ENCODE measurements at places on chromosomes 4 and X.

- no peak for DNase-seq
These were observed 114.3 kb downstream of the CPEB2 start for GRCh38 chr4:15116509-15117079.

- DNase-seq = no peak
These were observed 41.0 kb downstream of the NSG1 start for GRCh38 chr4:4427886-4428285.

DNA sequence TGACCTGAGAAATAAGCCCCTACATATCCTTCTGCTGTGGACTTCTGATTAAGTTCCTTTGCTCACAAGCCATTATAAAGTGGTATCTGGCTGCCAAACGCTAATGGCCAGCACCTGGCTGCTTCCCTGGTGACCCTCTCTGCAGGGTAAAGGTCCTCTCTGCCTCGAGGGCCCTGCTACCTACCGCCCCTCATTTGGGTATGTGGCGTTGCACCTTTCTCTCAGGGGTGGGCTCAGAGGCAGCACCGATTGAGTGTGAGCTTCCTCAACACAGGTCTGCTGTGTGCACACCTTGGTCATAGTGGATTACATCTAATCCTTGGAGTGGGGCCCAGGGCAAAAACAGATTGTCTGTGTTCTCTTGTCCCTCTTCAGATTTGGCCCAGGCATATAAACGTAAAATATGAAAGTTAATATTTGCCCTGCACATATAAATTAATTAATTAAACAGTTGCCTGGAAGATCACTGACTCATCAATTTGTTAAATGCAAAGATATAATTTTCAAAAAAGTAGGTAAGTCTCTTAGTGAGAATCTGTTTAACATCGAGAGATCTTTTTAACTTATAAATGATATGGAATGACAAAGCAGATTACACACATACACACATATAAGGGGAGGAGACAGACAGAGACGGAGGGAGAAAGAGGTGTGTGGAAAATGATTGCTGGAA, 174.5 kb upstream of the SMIM31 start:
- DNase-seq = no peak

GRCh38 chr4:127782275-127783025, at the start of gene HSPA4L:
HSPA4L (plus strand) TSS chr4:127782322; CDS start chr4:127782551, 229 bp downstream.
- DNase-seq = peak; percentile 8

DNA sequence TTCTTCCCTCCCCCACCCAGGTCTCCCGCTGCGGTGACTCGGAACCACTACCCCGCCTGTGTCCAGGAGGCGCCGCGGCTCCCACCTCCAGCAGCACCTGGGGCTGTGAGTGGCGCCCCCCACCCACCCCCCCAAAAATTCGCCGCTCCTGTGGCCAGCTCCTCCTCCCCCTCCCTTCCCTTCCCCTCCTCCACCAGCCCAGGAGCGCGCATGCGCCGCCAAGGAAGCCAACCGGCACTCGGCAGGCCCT, 278 bp downstream of the CLOCK start:
- no peak for DNase-seq

GRCh38 chr4:29521281-29521680, 1198.9 kb upstream of the PCDH7 start:
- no peak for DNase-seq

DNA sequence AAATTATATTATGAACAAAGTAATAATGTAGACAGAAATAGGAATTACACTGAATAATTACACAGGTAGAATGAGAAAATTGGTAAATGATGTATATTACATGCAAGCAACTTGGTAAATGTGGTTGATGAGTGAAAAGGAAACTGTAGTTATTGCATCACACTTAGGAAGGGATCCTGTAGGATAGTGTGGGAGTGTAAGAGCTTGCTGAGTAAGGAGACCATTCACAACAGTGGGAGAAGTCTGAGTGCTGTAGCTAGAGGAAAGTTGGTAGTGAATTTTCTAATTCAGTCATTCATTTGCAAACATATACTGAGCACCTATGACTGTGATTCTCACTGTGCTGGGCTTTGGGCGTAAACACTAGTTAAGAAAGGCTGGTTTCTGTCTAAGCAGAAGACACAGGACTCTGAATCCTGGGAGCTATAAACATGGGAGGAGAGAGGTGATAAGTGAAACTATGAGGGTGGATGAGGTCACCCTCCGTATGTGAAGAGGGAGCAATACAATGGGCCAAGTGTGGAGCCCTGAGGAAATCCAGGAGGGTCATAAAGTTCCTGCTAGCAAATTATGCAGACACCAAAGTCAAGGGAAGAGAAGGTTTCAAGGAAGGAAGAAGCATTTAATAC, 14.2 kb upstream of the CPE start:
- DNase-seq = no peak

DNA sequence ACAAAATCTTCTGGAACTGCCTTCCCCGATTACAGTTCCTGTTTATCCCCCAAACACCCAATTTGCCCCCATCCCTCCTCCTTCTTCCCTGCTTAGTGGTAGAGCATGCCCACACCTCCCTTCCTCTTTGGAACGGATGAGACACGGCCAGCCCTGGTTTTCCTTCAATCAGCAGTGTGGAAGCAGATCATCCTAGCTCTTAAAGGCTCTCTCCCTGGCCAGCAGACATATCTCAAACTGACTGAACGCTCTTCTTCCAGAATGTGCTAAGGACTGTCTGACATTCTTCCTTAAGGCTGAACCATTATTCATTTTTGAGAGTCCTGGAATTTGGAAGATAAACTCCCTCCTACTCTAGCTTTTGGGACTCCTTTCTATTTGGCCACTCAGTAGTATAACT, 161.1 kb downstream of the TRIML1 start:
- no peak for DNase-seq

- DNase-seq = no peak
These were observed 22.9 kb downstream of the CCDC149 start for GRCh38 chr4:24889991-24890390.

GRCh38 chr4:168981460-168981859, 28.6 kb downstream of the CBR4 start:
- no peak for DNase-seq

GRCh38 chr4:3874525-3875110, 108.4 kb downstream of the ADRA2C start:
- no peak for DNase-seq

- DNase-seq = no peak
These were observed 1.8 kb downstream of the RNF128 start for GRCh38 chrX:106728337-106728736.

DNA sequence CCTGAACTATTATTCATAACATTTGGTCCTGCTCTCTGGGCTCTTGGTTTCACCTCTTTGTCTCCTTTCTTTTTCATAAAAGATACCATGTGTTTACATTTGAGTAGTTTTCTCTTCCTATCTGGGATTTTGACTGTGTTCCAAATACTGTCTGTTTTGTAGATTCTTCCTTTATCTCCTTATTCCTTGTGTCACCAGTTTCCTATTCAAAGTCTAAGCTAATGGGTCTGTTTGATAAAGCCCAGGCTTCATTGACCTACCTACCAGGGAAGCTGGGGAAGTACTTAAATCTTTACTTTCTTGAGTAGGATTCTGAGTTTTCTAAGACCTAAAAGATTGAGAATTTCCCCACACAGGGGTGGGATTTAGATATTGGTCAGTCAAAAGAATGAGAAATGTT, 409.5 kb downstream of the RAPGEF2 start:
- no peak for DNase-seq
